ENCODE measurements at places on chromosomes 3 and 15.
A peak's percentile ranks its signal among the peaks of the same experiment; 100 is the strongest.

DNA sequence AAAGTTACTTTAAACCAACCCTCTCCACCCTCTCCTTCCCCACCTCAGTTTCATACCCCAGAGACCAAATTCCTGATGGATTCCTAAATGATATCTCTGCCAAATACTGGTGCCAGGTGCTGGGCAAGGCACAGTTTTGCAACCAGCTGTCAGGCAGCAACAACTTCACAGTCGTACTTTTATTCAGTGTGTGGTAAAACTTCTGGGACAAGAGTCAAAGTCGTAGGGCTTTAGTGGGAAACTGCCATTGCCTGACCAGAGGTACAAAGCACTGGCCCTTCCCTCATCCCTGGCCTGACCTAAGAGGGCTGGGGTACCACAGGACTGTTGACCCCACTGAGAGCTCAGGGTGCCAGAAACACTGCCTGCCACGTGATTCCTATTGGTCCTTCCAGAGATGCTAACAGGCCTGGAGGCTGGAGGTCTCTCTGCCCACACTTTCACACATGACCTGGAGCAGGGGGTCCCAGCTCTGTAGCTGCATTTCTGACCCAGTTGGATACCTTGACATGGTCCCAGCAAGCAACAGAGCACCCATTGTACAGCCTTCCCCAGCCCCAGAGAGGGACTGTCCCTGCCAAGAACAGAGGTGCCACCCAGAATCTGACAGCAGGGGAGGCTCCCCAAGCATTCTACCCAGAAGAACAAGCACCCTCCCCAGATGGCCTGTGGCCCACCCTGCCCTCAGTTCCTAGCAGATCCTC is 59.9 kb downstream of the LIPC start:
- DNase-seq: no peak

DNA sequence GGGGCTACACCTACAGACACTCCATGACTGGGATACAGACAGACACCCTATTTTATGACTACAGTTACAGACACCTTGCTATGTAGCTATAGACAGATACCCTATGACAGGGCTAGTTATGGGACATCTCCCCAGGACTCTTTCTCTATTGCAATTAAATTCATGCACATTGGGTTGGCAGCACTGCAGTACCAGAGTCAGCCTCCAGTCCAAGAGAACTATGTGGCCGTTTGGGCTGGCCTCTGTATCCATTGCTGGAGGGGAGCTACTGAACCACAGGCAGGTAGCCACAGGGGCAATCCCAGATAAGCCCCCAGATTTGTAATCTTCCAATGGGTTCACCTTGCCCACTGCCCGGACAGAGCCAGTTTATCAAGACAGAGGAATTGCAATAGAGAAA is 108.4 kb upstream of the SPATA16 start:
- DNase-seq: no peak

DNA sequence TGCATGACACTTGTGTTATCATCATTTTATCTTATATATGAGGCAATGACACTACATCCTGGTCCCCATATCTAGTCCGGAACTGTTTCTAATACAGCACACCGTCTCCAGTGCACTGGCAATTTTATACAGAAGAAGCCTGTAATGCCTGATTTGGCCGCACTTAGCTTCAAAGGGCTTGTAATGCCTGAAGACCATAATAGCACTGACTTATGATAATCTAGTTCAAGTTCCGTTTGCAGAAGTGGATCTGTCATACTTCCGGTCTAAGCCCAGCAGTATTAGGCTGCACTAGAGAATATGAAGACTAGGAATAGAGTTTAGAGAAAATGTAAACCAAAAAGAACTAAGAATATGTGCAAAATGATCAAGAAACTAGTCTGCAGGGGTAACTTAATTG is 1.3 kb downstream of the BNIP2 start:
- no peak for DNase-seq

DNA sequence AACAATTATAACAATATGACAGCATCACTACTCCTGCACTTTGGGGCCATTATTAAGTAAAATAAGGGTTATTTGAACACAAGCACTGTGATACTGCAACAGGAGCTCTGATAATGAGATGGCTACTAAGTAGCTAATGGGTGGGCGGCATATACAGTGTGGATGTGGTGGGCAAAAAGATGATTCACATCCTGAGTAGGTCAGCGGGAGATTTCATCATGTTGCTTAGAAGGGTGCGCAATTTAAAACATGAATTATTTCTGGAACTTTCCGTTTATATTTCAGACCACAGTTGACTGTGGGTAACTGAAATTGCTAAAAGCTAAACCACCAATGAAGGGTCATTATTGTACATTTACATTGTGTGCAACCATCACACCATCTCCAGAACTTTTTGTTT is 42.3 kb downstream of the FBXO22 start:
- no peak for DNase-seq

GRCh38 chr3:66115858-66116654 is 77.3 kb upstream of the MAGI1 start:
- no peak for DNase-seq

- DNase-seq: no peak
Measured at GRCh38 chr3:107523289-107523538, 452 bp downstream of the BBX start.

GRCh38 chr3:143134471-143134870 is 14.9 kb downstream of the CHST2 start:
- DNase-seq: no peak

- DNase-seq: no peak
Measured at GRCh38 chr3:71684757-71685386, 40.3 kb downstream of the EIF4E3 start.

DNA sequence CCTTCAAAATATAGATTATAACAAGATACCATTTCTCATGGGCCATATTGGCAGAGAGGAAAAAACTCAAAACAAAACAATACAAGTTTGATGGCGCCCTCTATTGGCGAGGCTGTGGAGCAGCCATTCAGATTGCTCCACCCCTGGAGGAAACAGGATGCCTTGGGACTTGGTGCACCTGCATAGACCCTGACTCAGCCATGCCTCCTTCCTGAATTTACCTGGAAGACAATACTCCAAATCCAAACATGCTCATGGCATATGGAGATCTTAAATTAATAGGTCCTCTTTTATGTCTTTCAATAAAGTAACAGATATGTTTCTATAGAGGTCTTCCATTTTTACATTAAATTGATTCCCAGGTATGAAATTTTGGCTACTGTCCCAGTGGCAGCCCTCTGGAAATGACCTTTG is 90.0 kb downstream of the APBA2 start:
- DNase-seq: peak; percentile 58

GRCh38 chr3:10928961-10929471 is 63.5 kb upstream of the SLC6A1 start:
- DNase-seq: no peak

GRCh38 chr3:6516143-6516542 is 344.8 kb upstream of the GRM7 start:
- no peak for DNase-seq

GRCh38 chr15:98728082-98728810 is 79.9 kb downstream of the IGF1R start:
- no peak for DNase-seq

DNA sequence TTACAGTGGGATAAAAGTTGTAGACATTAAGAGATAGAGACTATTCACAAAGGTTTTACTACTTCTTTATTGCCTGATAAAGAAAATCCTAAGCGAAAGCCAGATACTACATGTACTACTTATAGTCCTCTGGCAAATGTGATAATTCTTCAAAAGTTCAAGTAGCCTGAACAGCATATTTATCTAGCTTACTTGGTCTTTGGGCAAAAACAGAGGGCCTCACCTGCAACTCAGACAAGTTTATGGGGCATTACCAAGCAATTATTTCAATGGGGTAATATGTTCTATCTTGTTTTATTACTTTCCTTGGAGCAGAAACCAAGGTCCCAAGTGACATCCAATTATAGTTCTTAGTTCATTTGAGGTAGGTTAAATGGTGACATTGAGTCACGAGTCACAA is 390.1 kb upstream of the ARHGEF26 start:
- no peak for DNase-seq

- DNase-seq: no peak
Measured at GRCh38 chr15:90620379-90621067, 90.8 kb downstream of the CRTC3 start.

- DNase-seq: no peak
Measured at GRCh38 chr15:71002316-71002715, 109.7 kb downstream of the LRRC49 start.

- DNase-seq: no peak
Measured at GRCh38 chr3:183260167-183260904, 7.3 kb downstream of the B3GNT5 start.

DNA sequence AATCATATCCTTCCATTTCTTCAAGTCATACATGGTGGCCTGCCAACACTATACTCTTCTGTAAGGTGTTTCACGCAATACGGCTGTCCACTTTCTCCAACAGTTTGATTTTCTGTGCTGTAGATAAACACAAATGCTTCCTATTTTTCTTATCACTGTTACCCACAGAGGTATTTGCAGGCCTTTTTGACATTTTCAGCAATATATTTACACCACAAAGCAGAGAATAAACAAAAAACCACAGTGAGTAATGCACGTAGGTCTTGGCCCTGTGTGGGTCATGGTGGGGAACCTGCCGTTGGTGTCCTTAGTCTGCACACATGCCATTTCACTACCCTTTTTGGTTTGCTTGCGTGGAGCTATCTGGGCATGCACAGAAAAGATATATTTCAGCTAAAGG is 59.5 kb downstream of the LRRC28 start:
- no peak for DNase-seq

DNA sequence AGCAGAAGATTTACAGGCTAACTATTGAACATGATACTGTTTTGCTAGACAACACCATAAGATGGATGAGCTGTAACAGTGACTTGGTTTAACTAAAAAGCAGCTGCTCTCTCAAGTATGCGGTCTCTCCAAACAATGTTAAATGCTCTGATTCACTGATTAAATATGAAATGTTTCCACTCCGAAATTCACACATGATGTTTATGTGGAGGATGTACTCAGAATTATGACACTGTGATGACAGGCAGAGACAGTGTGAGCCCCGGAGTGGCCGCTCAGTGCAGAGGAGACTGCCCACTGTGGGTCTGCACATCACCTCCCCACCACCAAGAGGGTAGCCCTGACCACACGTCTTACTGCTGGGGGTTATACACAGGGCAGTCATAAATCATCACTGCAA is 83.9 kb upstream of the MEX3B start:
- DNase-seq: no peak

DNA sequence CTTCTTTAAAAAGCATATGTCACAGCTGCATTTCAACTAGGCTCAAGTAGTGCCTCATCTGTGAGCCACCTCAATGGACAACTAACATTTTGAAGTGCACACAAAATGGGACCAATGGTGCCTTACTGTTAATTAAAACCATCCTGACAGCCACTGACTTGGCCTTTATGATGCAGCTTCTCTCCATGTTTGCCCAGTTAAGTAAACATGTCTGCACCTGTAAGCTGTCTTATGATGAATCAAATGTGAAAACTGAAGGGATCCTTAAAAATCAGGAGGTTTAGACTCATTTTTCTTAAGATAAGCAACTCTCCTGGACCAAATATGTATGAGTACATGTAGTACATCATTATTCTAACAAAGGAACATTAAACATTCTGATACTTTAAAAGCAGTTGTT is 861.6 kb downstream of the ROBO1 start:
- DNase-seq: no peak

GRCh38 chr15:27328186-27328585 is 357.2 kb downstream of the GABRG3 start:
- DNase-seq: no peak

- no peak for DNase-seq
Measured at GRCh38 chr3:172687501-172687900, 23.4 kb downstream of the NCEH1 start.

GRCh38 chr15:62391641-62392262 is 226.7 kb upstream of the C2CD4B start:
- DNase-seq: no peak

DNA sequence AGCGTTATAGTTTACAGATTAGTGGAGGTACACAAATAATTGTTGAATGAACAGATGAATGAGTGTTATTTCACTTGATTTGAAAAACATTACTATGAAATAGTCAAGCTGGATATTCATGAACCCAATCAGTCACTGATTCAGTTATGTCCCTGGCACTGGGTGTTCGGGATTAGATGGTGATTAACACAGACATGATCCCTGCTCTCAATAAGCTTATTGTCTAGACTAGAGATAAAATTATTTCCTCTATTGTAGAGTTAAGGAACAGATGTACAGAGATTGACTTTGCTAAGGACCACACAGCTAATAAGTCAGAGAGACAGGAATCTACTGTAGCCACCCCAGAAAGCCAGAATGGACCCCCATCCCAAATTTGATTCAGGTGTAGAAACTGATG is 963 bp downstream of the GRAMD1C start:
- DNase-seq: no peak

DNA sequence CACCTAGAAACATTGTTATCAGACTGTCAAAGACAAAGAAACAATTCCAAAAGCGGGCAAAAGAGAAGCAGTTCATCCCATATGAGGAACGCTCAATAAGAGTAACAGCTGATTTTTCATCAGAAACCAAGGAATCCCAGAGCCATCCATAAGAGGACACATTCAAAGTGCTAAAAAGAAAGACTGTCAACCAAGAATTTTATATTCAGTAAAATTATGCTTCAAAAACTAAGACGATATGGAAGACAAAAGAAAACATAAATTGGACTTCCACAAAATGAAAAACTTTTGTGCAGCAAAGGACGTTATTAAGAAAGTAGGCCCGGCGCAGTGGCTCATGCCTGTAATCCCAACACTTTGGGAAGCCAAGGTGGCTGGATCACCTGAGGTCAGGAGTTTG is 4.0 kb downstream of the LEO1 start:
- DNase-seq: no peak

- no peak for DNase-seq
Measured at GRCh38 chr3:65196663-65197062, 508.9 kb upstream of the ADAMTS9 start.

- DNase-seq: no peak
Measured at GRCh38 chr15:33872416-33873106, 95.7 kb upstream of the CHRM5 start.

DNA sequence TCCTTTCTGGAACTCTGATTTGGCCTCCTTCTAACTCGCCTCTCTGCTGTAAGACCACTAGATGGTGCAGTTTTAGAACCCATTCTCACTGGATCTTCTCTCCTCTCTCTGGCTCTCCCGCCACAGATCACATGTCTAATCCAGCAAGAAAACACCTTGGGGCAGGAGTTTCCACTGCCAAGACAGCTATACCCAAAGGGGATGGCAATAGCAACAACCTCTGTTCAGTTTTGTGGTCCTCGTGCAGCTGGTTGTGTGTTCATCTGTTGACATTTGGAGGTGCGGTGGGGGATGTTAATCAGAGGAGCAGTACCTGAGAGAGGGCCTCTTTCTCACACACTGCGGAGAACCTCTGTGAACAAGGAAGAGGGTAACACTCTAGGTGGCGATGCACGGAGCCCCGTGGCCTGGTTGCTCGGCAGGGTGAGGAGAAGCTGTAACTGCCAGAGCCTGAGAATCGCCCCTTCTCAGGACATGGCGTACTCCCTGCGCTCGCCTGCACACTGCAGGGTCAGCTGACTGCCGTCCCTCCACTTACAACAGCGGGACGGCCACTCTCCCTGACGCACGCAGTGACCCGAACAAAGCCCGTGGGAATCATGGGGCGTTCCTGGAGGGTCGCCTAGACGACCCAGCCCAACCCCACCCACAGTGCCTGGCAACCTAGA is at the start of gene TEX55:
Gene TEX55 (plus strand): TSS at position 666 of the 668 bp plus-strand sequence. CDS start 25 bp downstream, outside the sequence.
- DNase-seq: peak; percentile 25

- no peak for DNase-seq
Measured at GRCh38 chr3:80000022-80000421, 232.2 kb upstream of the ROBO1 start.

- peak; percentile 14 for DNase-seq
Measured at GRCh38 chr3:59186725-59187124, 136.9 kb upstream of the CFAP20DC start.

- DNase-seq: no peak
Measured at GRCh38 chr3:71303627-71304200, 279.8 kb downstream of the FOXP1 start.

Data from thymus (tissue), 14 donors.